ENCODE measurements at places on chromosomes 4 and X. TPM values are rescaled to one million over a fixed set of nuclear protein-coding genes. Genes with fewer than 3 reads are reported as not detected.

Gene RHOXF2B
- total RNA-seq: not detected

Gene HS6ST2
- total RNA-seq: 5.8 TPM

Gene SLC49A3
- total RNA-seq: 0.96 TPM

Gene NAA11
- total RNA-seq: not detected

Gene KCND1
- 0.43 TPM for total RNA-seq

Gene RASL11B
- total RNA-seq: 1.4 TPM

Gene NONO
- total RNA-seq: 280 TPM

Gene TRAM1L1
- 0.48 TPM for total RNA-seq

Gene DGKK
- not detected for total RNA-seq

Gene PNMA6F
- not detected for total RNA-seq

Gene DDX53
- total RNA-seq: not detected

Gene MRPL1
- total RNA-seq: 39.6 TPM

Gene UGT2B11
- not detected for total RNA-seq

Gene AFF2
- total RNA-seq: 0.24 TPM

Gene GAGE1
- total RNA-seq: not detected

Gene SPATA4
- not detected for total RNA-seq

Gene PFKFB1
- not detected for total RNA-seq

Gene HEPH
- not detected for total RNA-seq

Gene CCDC158
- total RNA-seq: 0.24 TPM

Gene PTTG2
- not detected for total RNA-seq

Gene MAGEB2
- total RNA-seq: not detected

Gene BCORL1
- total RNA-seq: 1.5 TPM

Gene TIGD2
- 8.5 TPM for total RNA-seq

Gene GPC3
- total RNA-seq: under 0.01 TPM

Gene ALAS2
- not detected for total RNA-seq

Gene TSPAN5
- 19.0 TPM for total RNA-seq

Gene HSFX4
- not detected for total RNA-seq

Gene ATOH1
- total RNA-seq: not detected

Gene WDR13
- 187 TPM for total RNA-seq

Gene POU4F2
- not detected for total RNA-seq

Gene DIPK2B
- total RNA-seq: under 0.01 TPM

Gene TLR10
- total RNA-seq: not detected

Gene USP51
- total RNA-seq: 0.24 TPM

Gene ADH1C
- total RNA-seq: not detected

Gene COL25A1
- total RNA-seq: 0.24 TPM

Gene TEX13C
- total RNA-seq: not detected

All from tracheal epithelial cell (primary cell).